ENCODE measurements at places on chromosomes 1 and 21.

- DNase-seq, result no peak
Measured at GRCh38 chr1:43059640-43060574, 101.2 kb upstream of the SLC2A1 start.

DNA sequence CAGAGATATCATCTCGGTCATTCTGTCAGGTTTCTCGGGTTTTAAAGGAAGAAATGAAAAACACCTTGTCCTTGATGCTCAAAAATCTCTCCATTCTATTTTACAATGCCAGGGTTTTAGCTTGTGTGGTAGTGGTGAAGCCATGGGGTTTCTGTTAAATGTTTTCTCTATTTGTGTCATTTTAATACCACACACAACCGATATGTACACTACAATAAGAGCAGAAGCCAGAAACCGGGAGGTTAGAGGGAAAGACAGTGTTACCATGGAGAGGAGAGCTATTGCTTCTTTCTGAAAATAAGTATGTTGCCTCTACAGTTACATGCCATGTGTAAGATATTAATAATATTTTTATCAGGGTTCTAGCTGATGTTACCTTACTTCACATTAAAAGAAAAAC, 2.8 kb downstream of the SLC35D1 start:
- no peak for DNase-seq

GRCh38 chr1:206506405-206507283, 687 bp upstream of the RASSF5 start:
- DNase-seq, result no peak

DNA sequence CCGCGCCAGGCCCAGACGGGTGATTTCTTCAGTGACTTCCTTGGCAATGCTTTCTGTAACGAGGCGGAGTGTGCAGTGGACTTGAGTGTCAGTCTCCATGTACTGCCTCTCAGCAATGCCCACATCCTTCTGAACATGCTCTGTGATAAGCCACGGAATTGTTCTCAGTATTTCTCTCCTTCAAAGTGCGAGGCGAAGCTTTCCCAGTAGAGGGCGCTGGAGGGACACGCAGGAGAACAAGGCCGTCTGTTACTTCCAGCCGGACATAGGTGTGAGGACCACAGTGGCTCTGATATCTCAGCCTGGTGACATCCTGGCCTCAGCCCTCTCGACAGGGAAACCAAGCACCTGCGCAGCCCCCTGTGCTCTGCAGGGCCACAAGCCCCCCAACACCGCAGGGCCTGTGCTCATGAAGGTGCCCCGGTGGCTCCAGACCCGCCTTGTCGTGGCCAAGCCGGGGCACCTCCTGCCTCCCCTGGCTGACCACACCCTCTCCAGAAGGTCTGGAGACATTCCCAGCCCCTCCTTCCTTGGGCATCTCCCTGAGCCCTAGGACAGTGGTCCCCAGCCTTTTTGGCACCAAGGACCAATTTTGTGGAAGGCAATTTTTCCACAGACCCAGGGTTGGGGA, 46.1 kb upstream of the BACE2 start:
- peak; percentile 88 for DNase-seq

Measured in neural crest cell (in vitro differentiated cells).